GM18507 (cell line): ENCODE measurements at places on chromosomes 1 and 21.

GRCh38 chr1:203186446-203187303, at the start of gene CHI3L1:
CHI3L1 (minus strand) TSS chr1:203186704; CDS start chr1:203186623, 81 bp downstream.
- no peak for DNase-seq

DNA sequence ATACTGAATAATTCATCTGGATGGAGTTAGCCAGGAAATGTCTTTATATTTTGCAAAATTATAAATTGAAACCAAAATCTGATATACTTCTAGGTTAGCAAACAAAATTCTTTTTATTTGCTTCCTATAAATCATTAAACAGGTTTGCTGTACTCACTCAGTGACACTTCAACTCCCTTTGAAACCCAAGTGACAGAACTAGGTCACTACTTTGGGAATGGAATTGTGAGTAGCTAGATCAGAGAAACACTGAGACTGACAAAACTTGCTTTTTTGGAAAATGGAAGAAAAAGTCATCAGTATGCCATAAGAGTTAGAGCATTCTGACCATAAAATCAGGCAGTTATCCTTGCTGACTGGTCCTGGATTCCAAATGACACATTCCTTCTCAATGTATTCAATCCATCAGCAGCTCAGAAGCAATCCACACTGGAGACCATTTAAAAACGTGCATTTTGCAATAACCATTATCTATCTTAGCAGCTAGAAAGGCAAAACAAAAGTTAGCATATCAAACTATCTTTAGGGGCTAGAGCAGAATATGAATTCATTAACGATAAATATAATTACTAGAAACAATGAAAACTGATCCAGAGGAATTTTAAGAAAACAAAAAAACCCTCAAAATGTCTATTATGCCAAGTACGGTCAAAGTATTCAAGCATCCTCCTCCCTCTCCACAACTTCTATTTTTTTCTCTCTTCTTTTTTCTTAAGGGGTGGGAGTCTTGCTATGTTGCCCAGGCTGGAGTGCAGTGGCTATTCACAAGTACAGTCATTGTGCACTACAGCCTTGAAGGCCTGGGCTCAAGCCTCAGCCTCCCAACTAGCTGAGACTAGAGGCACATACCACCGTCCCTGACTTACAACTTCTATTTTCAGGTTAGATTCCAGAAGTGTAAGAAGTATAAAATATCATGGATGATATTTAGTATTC, 60.1 kb downstream of the HNRNPR start:
- no peak for DNase-seq

- no peak for DNase-seq
Observed at GRCh38 chr21:25732091-25732760, 2.5 kb downstream of the ATP5PF start.

GRCh38 chr1:156176610-156177210, 17.2 kb upstream of the SLC25A44 start:
- DNase-seq = no peak

DNA sequence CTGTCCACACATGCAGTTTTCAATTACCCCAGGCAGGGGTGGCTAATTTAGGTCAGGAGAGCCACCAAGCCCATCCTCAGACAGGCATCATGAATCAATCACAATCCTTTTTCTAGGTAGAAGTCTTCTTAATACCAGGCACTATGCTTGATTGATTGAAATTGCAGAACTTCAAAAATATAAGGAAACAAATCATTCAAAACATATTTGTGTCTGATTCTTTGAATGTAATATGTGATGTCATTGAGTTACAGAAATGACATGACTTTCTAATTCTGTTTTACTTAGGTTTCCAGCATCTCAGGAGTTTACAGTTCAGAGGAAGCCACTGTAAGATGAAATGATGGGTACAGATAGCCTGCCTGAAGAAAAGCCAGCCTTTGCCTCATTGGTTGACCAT, 26.7 kb downstream of the RXRG start:
- DNase-seq = no peak

GRCh38 chr1:200778766-200779165, 40.1 kb downstream of the CAMSAP2 start:
- DNase-seq = no peak
